ENCODE measurements at places on chromosomes 13 and 19. TPM values are rescaled to one million over a fixed set of nuclear protein-coding genes. Genes with fewer than 3 reads are reported as not detected.

The CEACAM18 gene
- total RNA-seq: not detected

The PLPP2 gene
- total RNA-seq: 38.2 TPM

The CYP4F11 gene
- not detected for total RNA-seq

The MAG gene
- not detected for total RNA-seq

The MAB21L1 gene
- 0.10 TPM for total RNA-seq

The CD33 gene
- not detected for total RNA-seq

The IRGC gene
- total RNA-seq: not detected

The ITGBL1 gene
- total RNA-seq: 7.0 TPM

The KATNAL1 gene
- 17.0 TPM for total RNA-seq

The LRFN3 gene
- total RNA-seq: 9.6 TPM

The PRR36 gene
- not detected for total RNA-seq

The YIPF2 gene
- 98.6 TPM for total RNA-seq

The CCDC122 gene
- total RNA-seq: 7.0 TPM

Measured in vein endothelial cell (primary cell).